ENCODE measurements at places on chromosomes 7 and 10.
A peak's percentile ranks its signal among the peaks of the same experiment; 100 is the strongest.

GRCh38 chr10:77702166-77702565 is 64.6 kb upstream of the KCNMA1 start:
- no peak for DNase-seq

DNA sequence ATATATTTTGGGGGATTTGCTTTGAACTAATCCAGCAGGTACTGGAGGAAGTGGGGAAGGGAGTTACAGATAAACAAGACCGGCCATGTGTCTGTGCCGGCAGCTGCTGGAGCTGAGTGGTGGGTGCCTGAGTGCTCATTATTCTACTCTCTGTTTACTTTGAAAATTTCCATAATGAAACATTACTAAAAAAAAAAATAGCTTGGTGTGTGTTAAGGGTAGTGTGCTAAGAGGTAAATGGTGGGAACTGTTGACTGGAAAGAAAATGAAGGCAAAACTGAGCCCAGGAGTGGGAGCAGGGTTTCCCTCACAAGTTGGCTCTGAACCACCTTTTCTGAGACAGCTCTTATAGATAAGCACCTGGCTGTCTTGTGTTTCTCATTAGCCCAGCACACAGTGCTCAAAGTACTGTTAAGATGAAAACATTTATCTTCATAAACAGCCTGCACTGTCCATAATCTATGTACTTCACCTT is 50.6 kb downstream of the PARD3 start:
- DNase-seq, result peak; percentile 20

- no peak for DNase-seq
These were observed 34.3 kb upstream of the MTPAP start for GRCh38 chr10:30383356-30383755.

DNA sequence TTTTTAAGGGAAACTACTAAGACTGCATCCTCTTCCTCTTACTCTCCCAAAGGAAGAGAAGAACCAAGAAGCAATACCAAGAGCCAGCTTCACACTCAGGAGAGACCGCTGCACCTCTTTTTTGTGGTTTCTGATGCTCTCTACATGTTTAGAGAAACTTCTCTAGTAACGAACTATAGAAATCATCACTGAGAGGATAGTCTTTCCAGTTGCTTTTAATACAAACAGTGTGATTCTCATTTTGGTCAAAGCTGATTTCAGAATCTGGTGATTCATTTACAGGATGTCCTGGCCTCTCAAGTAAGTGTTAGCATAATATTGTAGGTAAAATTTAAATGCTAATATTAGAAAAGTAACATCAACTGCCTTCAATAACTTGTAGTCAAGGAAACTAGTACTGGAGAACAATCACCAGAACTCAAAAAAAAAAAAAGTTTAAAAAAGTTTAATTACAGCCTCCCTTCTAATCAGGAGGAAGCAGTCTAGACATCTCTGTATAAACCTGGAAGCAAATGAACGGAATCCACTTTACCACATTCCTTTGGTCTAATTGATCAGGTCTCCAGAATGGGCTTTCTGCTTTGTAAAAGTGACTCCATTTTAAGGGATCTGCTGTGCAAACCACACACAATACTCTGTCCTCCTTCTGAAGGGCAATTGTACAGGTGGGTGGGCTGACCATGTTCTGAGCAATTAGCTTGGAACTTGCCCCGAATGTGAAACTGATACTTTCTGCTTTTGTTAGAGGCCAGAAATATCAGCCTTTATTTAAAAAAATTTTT is 3.0 kb downstream of the LAMB1 start:
- DNase-seq, result no peak

DNA sequence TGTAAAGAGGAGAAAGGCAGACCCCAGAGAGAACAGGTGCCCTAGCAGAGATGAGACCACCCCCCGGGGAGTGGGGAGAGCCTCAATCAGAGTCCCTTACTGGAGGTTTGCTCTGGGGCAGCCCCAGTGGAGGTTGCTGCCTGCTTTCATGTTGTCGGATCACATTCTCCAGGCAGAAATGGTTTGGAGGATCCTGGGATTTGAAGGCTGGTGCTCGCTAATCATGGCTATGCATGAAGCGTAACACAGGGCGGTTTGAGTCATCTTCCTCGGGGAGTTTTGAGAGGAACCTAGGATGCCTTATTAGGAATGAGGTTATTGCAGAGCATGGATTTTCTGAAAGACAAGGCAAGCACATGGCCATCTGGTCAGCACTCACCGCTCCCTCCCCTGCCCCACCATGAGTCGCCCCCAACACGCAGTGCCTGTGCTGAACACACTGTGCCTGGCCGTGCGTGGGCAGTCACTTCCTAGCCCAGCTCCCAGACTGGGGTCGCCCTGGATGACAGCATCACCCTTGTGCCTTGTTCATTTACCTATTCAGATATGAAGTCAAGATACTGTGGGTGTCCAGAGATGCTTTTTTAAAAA is 319.9 kb downstream of the DPP6 start:
- DNase-seq, result no peak

GRCh38 chr10:49523301-49523700 is 15.6 kb downstream of the ERCC6 start:
- DNase-seq, result no peak

GRCh38 chr7:651032-651728 is 75.3 kb upstream of the DNAAF5 start:
- DNase-seq, result no peak

GRCh38 chr7:36906448-36906847 is 182.2 kb upstream of the AOAH start:
- no peak for DNase-seq

GRCh38 chr7:50069613-50070012 is 23.4 kb downstream of the ZPBP start:
- DNase-seq, result no peak

- DNase-seq, result no peak
These were observed 580 bp downstream of the FAM200A start for GRCh38 chr7:99551334-99551733.

- DNase-seq, result no peak
These were observed 62.1 kb upstream of the STEAP1B start for GRCh38 chr7:22561895-22562593.

DNA sequence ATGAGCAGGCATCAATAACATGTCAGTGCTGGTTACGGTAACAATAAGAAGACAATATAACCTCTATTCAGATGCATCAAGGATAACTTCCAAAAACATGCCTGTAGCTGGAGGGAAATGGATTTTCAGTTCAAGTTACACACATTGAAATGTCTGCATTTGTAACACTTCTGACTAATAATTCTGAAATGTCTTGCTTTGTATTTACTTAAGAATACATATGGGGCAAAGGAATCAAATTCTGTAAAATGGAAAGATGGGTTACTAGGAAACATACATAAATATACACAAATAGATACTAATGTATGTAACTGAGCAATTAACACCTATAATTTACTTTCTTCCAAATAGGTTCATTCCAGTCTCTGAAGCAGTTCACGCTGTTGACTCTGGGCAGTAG is 18.6 kb upstream of the MTPN start:
- no peak for DNase-seq

DNA sequence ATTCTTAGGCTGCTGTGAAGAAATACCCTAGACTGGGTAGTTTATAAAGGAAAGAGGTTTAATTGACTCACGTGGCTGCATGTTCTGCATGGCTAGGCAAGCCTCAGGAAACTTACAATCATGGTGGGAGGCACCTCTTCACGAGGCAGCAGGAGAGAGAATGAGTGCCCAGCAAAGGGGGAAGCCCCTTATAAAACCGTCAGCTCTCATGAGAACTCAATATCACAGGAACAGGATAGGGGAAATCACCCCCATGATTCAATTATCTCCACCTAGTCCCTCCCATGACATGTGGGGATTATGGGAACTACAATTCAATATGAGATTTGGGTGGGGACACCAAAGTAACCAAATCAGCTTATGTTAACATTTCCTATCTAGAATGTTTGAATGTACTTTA is 259.2 kb downstream of the TWIST1 start:
- DNase-seq, result no peak

DNA sequence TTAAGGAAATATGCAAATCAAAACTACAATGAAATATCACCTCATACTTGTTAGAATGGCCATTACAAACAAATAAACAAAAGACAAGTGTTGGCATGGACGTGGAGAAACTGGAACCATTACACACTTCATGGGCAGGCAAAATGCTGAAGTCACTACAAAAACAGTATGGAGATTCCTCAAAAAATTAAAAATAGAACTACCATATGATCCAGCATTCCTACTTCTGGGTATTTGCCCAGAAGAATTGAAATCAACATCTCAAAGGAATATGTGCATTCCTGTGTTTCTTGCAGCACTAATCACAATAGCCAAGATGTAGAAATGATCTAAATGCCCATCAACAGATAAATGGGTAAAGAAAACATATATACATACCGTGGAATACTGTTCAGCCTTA is 83.6 kb downstream of the NRCAM start:
- DNase-seq, result no peak

DNA sequence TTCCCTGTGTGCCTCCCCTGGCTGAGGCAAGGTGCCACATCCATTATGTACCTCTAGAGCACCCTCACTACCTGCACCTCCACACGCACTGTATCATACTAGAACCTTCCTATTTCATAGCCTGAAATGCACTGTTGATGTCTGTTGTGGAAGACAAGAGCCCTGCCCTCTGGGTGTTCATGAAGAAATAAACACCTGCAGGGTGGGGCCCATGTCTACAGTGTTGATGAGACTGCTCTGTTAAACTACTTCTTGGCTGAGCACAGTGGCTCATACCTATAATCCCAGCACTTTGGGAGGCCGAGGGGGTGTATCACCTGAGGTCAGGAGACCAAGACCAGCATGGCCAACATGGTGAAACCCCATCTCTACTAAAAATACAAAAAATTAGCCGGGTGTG is 14.0 kb downstream of the SORBS1 start:
- DNase-seq, result no peak

- no peak for DNase-seq
These were observed 212.0 kb downstream of the TSPAN12 start for GRCh38 chr7:120645966-120646365.

DNA sequence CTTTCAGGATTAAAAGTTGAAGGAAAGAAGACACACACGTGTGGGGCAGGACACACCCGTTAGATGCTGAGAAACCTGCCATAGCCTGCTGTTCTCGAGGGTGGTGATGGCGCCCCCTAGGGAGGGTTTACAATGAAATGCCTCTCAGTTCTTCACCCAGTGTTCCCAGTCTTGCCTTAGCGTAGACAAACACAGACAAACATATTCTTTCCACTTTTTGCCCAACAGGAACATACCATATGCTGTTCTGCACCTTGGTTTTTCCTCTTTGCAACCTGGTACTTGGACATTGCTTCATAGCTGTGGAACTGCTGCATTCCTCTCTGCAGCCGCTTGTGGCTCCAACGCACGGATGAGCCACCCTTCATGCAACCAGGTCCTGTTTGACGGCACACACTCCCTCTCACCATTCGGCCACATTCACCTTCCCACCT is 23.3 kb upstream of the HSPA12A start:
- no peak for DNase-seq
